ENCODE measurements at places on chromosomes 4 and X.

GRCh38 chr4:164874789-164875188 is 2.2 kb upstream of the APELA start:
- DNase-seq = no peak

DNA sequence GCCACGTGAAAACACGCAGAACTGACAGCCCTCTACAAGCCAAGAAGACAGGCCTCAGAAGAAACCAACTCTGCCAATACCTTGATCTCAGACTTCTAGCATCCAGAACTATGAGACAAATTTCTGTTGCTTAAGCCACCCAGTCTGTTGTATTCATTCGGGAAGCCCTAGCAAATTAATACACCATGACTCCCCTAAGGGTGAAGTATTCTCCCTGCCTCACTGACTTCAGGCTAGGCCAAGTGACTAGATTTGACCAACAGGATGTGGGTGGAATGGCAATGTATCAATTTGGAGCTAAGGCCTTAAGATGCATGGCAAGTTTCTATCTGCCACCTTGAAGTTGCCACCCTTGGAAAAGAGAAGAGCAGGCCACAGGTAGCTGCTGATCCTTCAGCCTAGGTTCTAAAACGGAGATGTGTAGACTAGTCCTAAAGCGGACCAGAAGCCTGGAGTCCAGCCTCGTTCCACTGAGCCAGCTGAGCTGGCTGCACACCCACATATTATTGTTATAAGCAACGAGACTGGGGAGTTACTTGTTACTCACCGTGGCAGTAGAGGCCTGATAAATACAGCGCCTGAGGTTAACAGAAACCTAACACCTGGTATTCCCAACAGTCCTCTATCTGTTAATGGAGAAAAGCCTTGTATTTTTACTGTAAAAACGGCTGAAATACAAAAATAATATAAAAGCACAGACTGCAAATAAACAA is 16.4 kb downstream of the SCARB2 start:
- no peak for DNase-seq

DNA sequence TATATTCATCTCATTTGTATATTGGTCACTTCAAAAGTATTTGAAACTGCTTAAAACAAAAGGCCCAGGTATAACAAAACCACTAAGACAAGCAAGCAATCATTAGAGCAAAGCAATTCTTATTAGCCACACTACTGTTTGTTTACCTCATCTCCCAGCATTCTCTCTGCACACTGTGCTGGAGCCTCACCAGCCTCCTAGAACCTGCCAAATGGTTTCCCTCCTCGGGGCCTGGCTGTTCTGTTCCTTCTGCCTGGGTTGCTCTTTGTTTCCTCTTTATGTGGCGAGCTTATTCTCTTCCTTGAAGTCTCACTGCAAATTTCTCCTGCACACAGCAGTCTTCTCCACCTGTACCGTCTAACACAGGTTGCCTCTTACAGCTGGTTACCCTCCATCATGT is 67.5 kb upstream of the MND1 start:
- DNase-seq = no peak

DNA sequence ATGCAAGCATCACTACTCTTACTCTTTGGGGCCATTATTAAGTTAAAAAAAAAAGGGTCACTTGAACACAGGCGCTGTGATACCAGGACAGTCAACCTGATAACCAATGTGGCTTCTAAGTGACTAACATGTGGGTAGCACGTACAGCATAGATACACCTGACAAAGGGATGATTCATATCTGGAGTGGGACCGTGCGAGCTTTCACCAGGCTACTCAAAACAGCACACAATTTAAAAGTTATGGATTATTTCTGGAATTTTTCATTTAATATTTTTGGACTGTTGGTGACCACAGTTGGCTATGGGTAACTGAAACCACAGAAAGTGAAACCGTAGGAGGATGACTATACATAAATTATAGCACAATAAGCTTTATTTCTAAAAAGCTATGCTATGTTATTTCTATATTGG is 113.8 kb upstream of the STIM2 start:
- peak; percentile 33 for DNase-seq

DNA sequence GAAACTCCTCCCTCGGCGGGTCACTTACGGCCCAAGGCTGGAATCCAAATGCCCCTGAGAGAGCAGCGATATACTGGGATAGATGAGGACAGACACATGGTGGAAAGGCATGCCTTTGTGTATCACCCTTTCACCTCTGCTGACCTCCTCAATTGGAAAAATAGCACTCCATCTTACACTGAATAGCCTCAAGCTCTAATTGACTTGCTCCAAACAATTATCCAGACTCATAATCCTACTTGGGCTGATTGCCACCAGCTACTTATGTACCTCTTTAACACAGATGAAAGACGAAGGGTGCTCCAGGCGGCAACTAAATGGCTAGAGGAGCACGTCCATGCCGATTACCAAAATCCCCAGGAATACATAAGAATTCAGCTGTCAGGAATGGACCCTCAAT is 1142.2 kb downstream of the ARAP2 start:
- no peak for DNase-seq

GRCh38 chrX:65902011-65902410 is 137.9 kb downstream of the VSIG4 start:
- DNase-seq = no peak

DNA sequence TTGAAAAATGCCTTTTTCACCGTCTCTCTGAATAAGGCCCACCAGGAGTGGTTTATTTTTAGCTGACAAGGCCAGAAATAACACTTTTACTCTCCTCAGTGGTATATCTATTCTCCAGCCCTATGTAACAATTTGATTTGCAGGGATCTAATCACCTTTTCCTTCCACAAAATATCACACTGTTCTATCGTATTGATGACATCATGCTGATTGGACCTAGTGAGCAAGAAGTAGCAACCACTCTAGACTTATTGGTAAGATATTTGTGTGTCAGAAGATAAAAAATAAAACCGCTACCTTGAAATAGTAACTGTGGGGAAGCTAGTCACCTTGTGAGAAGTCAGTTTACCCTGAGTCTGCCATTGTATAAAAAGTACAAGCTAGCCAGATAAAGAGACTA is 27.7 kb downstream of the AGTR2 start:
- DNase-seq = no peak

DNA sequence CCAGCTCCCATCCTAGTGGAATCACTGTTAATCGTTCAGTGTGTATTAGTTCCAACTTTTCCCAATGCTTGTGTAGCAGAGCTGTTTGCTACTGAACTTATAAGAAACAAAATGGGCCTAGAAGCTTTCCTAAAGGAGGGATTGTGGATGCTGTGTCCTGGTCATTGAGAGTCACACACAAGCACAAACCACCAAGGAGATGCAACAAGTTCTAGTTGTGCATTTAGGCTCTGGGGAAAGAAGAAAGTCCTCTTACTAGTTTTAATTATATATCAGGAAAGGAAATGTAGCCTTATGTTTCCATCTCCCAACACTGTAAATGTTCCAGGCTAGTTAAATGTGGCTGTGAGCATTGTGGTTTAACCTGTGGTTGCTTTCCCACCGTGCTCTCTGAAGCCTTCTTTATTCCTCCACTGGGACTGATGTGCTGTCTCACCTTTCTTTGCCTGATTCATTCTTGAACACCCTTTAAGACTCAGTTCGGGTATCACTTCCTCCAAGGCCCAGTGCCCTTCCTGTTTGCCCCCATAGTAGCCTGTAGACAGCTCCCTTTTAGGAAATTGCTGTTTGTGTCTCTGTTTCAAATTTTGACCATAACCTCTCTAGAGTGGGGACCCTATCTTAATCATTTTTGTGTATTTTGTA is 34.3 kb downstream of the ATP10D start:
- DNase-seq = no peak

DNA sequence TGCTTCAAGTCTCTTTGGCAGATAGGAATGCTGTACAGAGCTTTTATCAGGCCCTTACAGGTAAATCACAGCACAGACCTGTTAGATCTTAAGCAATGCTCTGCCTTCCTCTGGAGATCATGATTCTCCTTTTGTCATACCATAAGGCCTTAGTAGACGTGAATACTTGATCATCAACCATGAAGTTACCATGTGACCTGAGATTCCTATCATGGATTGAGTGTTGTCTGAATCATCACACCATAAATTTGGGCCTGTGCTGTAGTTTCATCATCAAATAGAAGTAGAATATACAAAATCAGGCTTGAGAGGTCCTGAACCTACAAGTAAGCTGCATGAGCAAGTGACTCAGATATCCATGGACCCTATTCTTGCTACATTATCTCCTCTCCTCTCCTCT is 466.8 kb upstream of the INTU start:
- DNase-seq = no peak

DNA sequence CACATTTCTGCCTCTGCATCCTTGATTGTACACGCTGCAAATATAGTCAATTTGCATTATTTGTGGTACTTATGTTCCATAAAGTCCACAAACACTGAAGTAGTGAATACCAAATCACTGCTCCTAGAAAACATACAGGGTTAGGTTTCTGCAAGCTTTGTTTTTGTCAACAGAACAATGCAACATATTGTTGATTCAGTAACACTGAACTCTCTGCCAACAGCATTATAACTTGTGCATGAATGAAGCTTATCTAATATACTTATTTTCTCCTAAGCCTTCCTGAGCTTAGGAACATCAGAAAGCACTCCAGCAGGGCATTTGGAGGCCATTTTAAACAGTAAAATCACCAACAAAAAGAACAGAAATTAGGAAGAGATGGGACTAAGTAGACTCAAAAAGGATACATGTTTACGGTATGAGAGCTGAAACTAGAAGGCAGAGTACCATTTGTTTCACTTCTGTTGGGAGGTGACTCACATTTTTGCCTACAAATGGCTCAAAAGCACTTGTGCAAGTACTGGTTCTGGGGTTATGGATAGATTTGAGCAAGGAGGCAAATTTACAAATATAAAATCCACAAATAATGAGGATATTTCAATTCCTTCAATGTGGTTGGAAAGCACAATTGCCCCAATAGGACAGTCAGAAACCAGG is 14.1 kb downstream of the COX18 start:
- DNase-seq = no peak

GRCh38 chr4:21167711-21168110 is 467.5 kb downstream of the PACRGL start:
- DNase-seq = no peak

DNA sequence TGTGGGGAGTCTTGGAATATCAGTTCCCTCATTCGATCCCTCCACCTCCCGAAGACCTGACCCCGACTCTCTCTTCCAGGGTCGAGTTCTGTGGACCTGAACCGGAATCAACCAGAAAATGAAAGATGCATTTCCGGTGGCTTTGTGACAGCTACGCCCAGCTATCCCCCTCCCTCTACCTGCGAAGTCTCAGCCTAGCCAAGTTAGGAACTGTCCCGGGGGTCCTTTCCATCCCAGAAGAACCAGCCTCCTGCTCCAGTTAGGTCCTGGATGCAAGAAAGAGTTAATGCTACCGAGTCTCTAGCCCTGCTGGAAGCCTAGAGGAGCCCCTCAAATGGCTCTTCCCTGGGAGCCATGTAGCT is 13.4 kb upstream of the ETDC start:
- DNase-seq = no peak

- DNase-seq = no peak
These were observed 22.9 kb downstream of the PAGE2 start for GRCh38 chrX:55111578-55112254.

DNA sequence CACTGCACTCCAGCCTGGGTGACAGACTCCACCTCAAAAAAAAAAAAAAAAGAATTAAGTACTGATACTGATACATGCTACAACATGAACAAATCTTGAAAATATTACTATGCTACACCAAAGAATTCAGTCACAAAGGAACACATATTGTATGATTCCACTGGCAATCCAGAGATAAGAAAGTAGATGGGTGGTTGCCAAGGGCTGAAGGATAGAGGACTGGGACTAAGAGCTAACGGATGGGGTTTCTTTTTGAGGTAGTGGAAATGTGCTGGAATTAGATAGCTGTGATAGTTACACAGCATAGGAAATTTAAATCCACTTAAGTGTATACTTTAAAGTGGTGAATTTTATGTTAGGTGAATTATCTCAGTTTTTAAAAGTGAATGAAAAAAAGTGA is 12.5 kb downstream of the ATP11C start:
- DNase-seq = no peak

- DNase-seq = no peak
These were observed 23.2 kb upstream of the PTTG2 start for GRCh38 chr4:37936889-37937498.

- DNase-seq = no peak
These were observed 98.5 kb upstream of the INPP4B start for GRCh38 chr4:142944565-142944964.

DNA sequence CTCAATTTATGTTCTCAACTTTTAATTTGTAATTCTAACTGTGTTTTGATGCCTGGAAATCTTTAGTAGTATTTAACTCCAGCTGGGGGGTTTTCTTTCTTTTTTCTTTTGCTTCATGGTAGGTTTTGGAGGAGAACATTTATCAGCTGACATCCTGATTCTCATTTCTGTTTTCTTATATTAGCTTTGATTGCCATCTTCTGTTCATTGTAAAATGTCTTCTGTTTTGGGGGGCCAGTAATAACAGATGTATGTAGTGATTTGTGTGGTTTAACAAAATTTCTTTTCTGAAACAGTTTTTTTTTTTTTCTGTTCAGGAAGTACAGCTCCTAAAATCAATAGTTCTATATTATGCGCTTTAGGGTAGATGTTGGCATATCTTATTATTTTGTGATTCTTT is 182.2 kb downstream of the GABRB1 start:
- DNase-seq = no peak

DNA sequence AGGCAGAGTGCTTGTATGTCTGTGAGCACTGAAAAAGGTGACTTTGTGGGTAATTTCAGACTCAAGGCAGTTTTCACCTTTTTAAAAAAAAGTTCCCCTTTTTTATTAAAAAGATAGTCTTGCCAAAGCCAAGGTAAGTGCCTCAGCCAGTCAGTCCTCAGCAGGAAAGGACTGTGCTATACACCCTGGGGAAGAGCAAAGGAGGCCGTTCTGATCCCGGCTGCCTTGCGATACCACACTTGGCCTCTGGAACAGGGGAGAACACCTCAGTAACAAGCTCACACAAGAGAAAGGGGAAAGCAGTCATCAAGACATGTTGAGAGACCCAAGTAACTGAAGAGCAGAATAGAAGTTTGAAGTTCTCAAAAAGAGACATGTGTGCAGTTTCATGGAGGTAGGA is 541.7 kb downstream of the BCOR start:
- no peak for DNase-seq

DNA sequence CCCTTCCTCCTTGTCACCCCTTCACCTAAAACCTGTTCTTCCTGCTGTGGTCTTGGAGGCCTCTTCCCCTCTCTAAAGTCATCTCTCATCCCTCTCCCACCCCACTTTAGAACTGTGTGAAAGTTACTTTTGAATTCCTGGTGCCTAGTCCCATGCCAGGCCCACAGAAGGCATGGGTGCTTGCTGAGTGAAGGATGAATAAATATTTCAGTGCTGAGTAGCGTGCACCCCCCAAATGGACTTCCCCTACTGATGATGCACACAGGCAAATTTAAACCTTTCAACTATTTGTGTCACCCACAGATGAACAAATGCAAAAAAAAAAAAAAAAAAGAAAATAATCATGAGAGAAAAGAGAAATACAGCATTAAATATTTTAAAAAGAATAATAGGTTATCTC is 19.8 kb downstream of the PSMD10 start:
- DNase-seq = no peak

- DNase-seq = no peak
These were observed 61.0 kb downstream of the ZCCHC12 start for GRCh38 chrX:118884552-118885138.

All from stimulated activated CD4-positive, alpha-beta T cell treated with anti-CD3 and anti-CD28 coated beads, Interleukin-12 subunit alpha, Interleukin-12 subunit beta, amount 100 ng/mL, for 48 hours (primary cell).